ENCODE measurements at places on chromosomes 12 and 14.
A peak's percentile ranks its signal among the peaks of the same experiment; 100 is the strongest.

DNA sequence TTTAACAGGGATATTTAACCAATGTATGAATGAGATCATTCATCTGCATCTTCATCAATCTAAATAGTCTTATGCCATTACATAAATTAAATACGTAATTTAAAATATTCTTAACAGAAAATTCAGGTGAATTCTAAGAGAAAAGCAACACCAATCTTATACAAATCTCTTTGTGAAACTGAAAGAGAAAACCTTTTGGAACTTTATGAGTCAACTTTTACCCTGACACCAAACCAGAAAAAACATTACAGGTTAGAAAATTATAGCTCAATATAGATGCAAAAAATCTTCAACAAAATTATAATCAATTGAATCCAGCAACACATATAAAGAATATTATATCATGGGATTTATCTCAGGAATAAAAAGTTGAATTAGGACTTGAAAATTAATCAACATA, 3.4 kb downstream of the GLIPR1L1 start:
- no peak for DNase-seq

- no peak for DNase-seq
Observed at GRCh38 chr14:22252686-22253085, 336.3 kb downstream of the DAD1 start.

DNA sequence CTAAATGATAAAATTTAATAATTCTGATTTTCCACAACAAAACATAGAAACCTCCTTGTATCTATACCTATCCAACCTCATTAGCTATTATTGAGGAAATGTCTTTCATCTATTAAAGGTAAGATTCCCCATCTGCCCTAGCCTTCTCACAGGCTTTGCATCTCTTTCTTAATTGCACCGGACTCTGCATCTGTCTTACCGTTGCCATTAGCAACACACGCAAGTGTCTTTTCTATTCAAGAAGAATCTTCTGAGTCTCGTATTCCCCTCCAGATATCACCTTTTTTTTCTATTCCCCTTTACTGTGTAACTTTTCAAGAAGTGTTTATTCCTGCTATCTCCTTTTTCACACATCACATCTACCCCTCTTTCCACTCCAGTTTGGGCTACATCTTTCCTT, 500.0 kb downstream of the NOVA1 start:
- DNase-seq: no peak

DNA sequence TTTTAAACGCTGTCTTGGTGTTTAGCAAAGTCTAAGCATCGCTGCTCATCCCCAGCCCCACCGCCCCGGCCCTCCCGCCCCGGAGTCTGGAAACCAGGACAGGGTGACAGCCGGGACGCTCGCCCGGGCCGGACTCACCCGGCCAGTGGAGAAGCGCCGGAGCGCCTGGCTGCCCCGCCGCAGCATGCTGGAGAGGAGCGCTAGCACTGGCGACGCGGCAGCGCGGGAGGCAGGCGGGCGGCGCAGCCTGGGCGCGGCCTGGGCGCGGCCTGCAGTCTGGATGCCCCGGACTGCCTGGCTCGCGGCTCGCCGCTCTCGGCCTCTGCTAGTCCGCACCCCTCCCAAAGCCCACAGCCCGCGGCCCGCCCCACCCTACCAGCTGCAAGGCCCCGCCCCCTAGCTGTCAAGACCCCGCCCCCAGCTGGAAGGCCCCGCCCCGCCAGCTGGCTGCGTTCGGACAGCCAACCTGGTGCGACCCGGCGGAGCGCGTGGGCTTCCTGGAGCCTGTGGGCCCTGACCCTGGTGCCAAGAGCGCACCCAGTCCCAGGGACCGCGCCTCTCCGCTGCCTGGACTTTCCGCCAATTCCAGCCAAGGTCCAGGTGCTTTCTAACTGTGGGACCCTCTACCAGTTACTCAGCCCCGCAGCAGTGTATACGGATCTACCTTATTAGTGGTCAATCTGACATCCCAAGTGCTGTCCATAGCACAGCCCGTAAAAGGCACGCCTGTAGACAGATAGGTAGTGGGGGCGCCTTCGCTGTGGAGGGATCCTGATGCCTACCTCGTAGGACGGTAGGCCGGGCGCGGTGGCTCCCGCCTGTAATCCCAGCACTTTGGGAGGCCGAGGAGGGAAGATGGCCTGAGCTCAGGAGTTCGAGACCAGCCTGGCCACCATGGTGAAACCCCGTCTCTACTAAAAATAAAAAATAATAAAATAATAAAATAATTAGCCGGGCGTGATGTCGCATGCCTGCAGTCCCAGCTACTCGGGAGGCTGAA, at the start of gene ALDH1L2:
Gene ALDH1L2, minus strand, starts transcription at position 208 of the 1,000 bp plus-strand sequence. Its CDS starts 22 bp downstream, at position 186.
- DNase-seq: peak; percentile 31

DNA sequence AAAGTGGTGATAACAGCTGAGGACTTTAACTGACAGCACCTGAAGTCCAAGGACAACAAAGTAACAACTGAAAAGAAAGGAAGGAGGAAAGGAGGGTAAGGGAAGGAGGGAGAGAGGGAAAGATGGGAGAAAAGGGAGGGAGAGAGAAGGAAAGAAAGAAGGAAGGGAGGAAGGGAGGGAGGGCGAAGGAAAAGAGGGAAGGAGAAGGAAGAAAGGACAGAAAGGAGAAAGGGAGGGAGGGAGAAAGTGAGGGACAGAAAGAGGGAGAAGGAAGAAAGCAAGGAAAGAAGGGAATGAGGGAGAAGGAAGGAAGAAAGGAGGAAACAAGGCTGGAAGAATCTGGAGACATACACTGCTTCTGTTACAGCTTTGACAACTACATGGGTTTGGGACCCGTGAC, 494.4 kb downstream of the FUT8 start:
- no peak for DNase-seq

Data from CD4-positive, alpha-beta T cell treated with Interleukin-15 for 4 hours (primary cell).